ENCODE measurements at places on chromosomes 5 and 9. TPM values are rescaled to one million over a fixed set of nuclear protein-coding genes. Genes with fewer than 3 reads are reported as not detected.

- DNase-seq: no peak
Observed at GRCh38 chr9:12778389-12778788, 3.6 kb downstream of the LURAP1L start.

DNA sequence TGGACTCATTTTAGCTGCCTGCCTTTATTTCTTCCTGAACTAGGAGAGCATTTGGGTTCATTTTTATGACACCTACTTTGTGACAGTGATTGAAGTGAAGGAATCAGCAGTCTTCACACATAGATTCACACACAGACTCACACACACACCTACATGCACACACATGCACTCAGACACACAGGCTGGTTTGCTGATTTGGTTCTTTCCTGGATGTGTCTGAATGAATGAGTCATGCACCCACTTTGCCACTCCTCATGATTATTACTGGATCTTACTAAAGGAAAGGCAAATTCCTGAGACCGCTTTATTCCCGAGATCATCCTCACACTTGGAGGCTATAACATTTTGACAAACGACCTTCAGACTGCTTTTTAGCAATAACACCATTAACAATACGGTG lies 529.5 kb downstream of the AGTPBP1 start:
- DNase-seq: no peak

DNA sequence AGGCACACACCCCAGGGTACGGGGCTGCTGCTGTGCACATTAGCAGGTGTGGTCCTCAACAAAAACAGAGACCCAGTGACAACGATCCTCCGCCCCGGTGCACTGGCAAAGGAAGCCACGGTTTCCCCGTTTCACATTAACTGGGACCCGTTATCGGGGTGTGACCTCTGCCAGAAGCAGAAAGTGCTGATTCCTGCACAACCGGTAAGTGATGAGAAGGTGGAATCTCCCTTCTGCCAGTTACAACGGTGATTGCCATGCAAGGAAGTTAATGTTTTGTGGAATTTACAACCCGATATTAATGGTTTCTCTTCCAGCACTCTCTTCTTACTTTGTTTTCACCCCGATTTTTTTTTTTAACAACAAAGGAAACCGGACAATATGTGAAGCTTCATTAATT lies 294.9 kb upstream of the IRX1 start:
- DNase-seq: no peak

- no peak for DNase-seq
Observed at GRCh38 chr5:4027088-4027734, 431.6 kb downstream of the IRX1 start.

GRCh38 chr9:121758693-121759092 lies 107.3 kb downstream of the DAB2IP start:
- no peak for DNase-seq

- DNase-seq: no peak
Observed at GRCh38 chr9:126980231-126980630, 65.6 kb downstream of the RALGPS1 start.

DNA sequence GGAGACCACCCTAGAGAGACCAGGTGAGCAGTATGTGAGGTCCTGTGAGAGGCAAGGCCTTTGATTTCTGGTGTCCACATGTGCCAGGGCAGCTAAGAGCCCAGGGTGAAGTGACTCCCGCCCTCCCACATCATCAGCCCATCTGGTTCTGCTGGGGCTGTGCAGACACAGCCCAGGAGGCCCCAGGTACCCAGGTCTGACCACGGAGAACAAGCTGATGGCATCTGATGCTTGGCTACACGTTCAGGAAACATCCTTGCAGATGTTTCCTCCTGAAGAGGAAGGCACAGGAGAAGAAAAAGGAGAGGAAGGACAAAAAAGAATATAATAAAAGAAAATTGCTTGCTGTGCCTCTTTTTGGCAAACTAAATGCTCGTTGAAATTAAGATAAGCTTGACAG lies 225.8 kb downstream of the PAX5 start:
- DNase-seq: no peak

DNA sequence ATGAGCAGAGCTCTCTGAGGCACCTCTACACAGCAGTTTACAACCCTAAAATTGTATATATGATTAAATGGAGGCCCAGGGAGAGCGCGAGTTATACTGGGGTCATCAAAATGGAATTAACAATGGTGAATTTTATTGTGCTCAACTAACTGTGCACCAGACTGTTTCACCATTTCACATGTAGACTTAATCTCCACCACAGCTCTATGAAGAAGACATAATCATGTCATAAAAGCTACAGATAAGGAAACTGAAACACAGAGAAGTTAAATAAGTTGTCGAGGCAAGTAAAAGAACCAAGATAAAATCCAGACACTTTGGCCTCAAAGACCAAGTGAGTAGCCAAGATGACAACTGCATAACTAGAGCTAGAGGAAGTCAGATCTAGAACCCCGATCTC lies 1.5 kb downstream of the SH3TC2 start:
- DNase-seq: no peak

- DNase-seq: no peak
Observed at GRCh38 chr5:56479696-56480077, 246.6 kb upstream of the ANKRD55 start.

DNA sequence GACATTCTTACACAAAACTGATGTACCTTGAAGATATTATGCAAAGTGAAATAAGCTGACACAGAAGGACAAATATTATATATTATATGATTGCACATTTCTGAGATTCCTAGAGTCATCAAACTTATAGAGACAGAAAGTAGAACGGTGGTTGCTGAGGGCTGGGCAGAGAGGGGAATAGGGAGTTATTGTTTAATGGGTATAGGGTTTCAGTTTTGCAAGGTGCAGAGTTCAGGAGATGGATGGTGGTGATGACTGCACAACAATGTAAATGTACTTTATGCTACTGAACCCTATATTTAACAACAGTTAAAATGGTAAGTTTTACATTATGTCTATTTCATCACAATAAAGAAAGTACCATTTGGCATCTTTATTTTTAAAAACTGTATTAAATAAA lies 315.8 kb upstream of the POU5F2 start:
- DNase-seq: no peak

GRCh38 chr9:95373069-95373681 lies 55.7 kb upstream of the FANCC start:
- DNase-seq: no peak

- no peak for DNase-seq
Observed at GRCh38 chr9:38138276-38138675, 69.2 kb upstream of the SHB start.

DNA sequence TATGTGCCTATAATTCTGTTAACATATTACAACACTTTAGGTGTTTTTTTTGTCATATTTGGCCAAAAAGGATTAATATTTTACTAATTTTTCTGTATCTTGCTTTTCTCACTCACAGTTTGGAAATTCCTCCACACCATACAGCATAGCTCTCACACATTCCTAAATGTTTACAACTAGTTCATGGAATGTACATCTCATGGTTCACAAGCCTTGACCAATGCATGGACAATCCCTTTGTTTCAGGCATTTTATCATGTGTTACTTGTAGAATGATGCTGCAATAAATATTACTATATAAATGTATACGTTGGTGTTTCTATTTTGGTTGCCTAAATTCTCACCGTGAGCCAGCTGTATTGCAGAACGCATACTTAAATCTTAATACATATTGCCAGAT lies 80.5 kb upstream of the SPATA31C2 start:
- no peak for DNase-seq

DNA sequence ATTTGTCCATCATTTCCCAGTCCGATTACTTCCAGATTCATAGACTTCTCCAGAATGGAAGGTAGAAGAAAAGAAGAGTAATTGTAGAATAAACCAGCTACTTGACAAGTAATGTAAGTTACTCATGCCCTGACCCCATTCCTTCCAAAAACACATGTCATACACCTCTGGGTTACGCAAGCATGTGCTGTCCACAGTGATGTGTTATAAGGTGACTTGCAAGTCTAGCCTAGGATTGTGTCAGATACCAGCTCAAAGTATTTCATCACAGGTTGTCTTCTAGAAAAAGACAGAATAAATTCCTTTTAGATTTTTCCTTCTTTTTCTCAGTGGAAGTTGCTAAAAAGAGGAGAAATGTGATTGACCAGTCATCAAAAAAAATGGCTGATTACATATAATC lies 8.0 kb upstream of the TLR4 start:
- DNase-seq: no peak

GRCh38 chr5:154557548-154557947 lies 79.5 kb upstream of the HAND1 start:
- no peak for DNase-seq

DNA sequence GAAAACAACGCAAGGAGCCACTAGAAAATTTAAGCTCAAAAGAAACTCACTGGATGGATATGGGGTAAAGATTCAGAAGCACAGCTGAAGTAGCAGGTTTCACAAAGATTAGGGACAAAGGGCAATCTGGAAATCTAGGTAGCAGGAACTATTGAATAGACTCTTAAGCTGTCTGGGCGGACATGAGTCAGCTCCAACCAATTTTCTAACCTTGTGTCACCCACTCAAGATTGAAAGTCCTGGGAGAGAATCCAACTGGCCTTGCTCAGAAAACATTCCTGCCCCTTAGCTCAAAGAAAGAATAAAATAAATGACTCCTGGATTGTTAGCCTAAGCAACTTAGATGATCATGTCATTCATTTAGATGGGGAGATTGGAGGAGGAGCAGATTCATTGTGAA lies 69.2 kb downstream of the STK32A start:
- no peak for DNase-seq

DNA sequence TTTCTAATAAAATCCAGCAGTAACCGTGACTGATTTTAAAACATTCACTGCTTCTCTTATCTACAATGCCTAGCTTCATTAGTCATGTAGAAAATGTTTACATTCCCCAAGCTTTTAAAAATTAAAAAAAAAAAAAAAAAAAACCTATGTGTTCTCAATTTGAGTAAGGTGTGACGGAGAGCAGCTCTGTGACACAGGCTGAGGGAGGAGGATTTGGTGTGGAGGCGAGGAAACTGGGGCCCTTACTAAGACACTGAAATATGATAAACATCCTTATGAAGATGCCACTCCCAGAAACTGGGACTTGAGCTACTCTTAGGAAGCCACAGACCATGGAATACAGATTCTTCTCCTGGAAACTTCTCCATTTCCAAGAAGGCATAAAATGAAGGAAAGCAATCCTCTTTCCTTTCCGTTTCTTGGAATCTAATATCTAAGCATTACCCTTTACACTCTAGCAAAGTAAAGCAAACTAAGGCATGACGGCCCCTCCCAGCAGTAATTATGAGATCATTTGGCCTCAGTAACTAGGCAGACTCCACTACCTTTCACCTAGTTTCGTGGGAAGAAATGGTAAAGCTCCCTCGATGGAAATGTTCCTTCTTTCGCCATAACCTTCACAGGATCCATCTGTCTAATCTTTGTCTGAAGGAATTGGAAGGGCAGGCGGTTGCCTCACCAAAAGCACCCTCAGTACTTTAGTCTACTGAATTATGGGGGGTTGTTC lies 23.5 kb downstream of the GRAMD2B start:
- DNase-seq: peak; percentile 36

DNA sequence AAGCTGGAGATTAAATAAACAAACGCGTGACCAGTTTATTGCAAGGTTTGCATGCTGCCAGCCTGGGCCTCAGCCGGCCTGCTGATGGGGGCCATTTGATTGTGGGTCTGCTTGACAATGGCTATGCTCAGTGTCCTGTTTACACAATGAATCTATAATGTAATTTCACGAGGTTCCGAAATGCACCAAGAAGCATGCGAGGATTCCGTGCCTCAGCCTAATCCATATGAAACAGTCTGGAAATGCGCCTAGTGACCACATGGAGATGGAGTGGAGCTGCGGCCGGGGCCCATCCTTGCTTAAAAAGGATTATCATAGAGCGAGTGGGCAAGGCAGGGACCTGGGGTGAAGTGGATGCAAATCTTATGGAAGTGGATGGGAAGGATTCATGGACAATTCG lies 382.4 kb downstream of the CDK5RAP2 start:
- DNase-seq: no peak

DNA sequence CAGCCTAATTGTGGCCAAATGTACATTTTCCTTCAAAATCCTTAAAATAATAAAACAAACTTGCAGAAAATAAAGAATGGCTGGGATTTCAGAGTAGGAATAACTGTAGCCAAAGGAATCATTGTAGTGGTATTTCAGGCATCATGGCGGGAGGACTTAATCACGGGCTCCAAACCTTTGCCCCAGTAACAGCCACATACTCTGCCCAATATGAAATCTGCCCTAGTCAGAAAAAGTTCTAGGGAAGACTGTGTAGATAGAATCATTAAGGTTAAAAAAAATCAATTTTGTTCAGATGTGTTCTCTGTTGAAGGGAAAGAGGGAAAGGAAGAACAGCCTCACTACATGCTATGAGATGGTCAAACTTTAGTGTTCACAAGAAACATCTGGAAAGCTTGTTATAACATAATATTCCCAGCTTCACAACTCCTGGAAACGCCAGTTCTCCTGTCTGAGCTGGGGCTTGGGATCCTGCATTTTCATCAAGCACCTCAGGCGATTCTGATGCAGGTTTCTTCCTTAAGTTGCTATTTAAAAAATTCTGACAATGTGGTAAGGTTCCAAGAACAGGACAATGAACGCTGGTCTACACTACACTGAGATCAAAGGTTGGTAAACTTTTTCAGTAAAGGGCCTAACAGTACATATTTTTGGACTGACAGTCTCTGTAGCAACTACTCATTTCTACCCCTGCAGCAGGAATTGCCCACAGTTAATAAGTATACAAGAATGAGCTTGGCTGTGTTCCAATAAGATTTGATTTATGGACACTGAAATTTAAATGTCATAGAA lies 87.9 kb downstream of the CEMIP2 start:
- DNase-seq: no peak

DNA sequence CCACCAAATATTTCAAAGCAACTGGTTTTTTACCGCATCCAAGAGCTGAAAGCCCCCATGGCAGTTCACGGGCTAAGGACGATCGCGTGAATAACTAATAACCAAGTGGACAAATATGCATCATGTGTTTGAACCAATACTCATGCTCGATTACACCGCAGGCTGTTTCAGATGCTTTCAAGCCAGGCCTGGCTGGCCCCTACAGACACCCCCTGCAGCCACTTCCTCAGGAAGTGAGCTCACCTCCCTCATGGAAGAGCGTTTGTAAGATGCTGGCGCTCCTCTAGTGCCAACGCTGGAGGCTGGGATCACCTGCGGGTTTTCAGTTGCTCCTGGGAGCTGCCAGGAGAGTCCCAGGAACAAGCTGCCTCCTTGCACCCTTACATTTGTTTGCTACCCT lies 53.9 kb upstream of the PTCH1 start:
- peak; percentile 24 for DNase-seq

GRCh38 chr5:33381243-33381642 lies 59.5 kb upstream of the TARS1 start:
- DNase-seq: no peak

GRCh38 chr5:40401284-40402006 lies 278.3 kb upstream of the PTGER4 start:
- no peak for DNase-seq

CD274 gene
- total RNA-seq: 4.9 TPM

HSD17B4 gene
- 68.9 TPM for total RNA-seq

ANKS6 gene
- total RNA-seq: 3.8 TPM

HEMGN gene
- 1.6 TPM for total RNA-seq

SHOC1 gene
- total RNA-seq: not detected

C5orf58 gene
- not detected for total RNA-seq

TNFSF8 gene
- 55.3 TPM for total RNA-seq
